Forelimb muscle (tissue), 1 donor: ENCODE measurements at places on chromosomes 1 and 21. TPM values are rescaled to one million over a fixed set of nuclear protein-coding genes. Genes with fewer than 3 reads are reported as not detected.

Gene FOXD3
- polyA plus RNA-seq, result 6.5 TPM

Gene G0S2
- polyA plus RNA-seq, result 3.8 TPM

Gene PROK1
- not detected for polyA plus RNA-seq

Gene BGLAP
- 3.1 TPM for polyA plus RNA-seq

Gene ESRRG
- polyA plus RNA-seq, result 17.9 TPM

Gene ADAMTS5
- polyA plus RNA-seq, result 12.1 TPM

Gene DCST2
- 0.63 TPM for polyA plus RNA-seq

Gene NFASC
- polyA plus RNA-seq, result 1.1 TPM

Gene CFHR2
- polyA plus RNA-seq, result not detected

Gene CELA2B
- polyA plus RNA-seq, result 3.1 TPM

Gene ELAPOR1
- 0.40 TPM for polyA plus RNA-seq

Gene SMIM12
- polyA plus RNA-seq, result 23.3 TPM

Gene NHLH1
- 0.59 TPM for polyA plus RNA-seq

Gene ZNF678
- polyA plus RNA-seq, result 9.5 TPM

Gene ZNF695
- polyA plus RNA-seq, result 0.90 TPM

Gene TTC3
- 115 TPM for polyA plus RNA-seq

Gene GSTM2
- 190 TPM for polyA plus RNA-seq

Gene TP73
- 1.0 TPM for polyA plus RNA-seq

Gene TESK2
- 1.9 TPM for polyA plus RNA-seq

Gene TEX38
- 0.27 TPM for polyA plus RNA-seq

Gene EFNA1
- 20.6 TPM for polyA plus RNA-seq

Gene RNU1-2
- polyA plus RNA-seq, result not detected

Gene ZBTB48
- polyA plus RNA-seq, result 23.8 TPM

Gene B4GALT2
- polyA plus RNA-seq, result 42.0 TPM

Gene TSPAN1
- 0.54 TPM for polyA plus RNA-seq

Gene PODN
- polyA plus RNA-seq, result 7.8 TPM

Gene ZNF648
- polyA plus RNA-seq, result 0.16 TPM

Gene ZBTB18
- polyA plus RNA-seq, result 92.2 TPM

Gene RGS1
- 1.8 TPM for polyA plus RNA-seq

Gene SERBP1
- polyA plus RNA-seq, result 441 TPM

Gene GJB4
- 0.08 TPM for polyA plus RNA-seq

Gene AGO1
- polyA plus RNA-seq, result 8.4 TPM

Gene SLC1A7
- polyA plus RNA-seq, result 0.24 TPM

Gene WARS2
- polyA plus RNA-seq, result 19.5 TPM

Gene SEC16B
- polyA plus RNA-seq, result 6.3 TPM

Gene MLLT11
- polyA plus RNA-seq, result 10.4 TPM

Gene NR5A2
- polyA plus RNA-seq, result 1.7 TPM

Gene WDTC1
- 28.7 TPM for polyA plus RNA-seq

Gene SLAMF9
- not detected for polyA plus RNA-seq

Gene CTTNBP2NL
- polyA plus RNA-seq, result 14.0 TPM
